ENCODE measurements at places on chromosomes 7 and 10. TPM values are rescaled to one million over a fixed set of nuclear protein-coding genes. Genes with fewer than 3 reads are reported as not detected.

DNA sequence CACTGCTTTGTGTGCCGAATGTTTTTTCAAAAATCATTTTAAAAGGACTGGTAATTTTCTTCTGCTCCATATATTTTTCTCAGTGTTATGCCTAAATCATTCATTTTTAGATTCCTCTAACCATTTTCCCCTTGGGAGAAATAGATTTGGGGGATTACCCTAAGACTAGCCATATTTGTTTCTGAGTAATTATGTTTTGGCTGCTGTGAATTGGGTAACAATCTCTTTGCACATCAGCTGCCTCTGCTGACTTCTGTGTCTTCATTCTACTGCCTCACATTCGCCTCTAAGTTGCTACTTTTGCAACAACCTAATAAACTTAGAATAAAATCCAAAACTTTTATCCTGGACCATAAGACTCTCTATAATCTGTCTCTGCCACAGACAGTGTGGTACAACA is 18.5 kb upstream of the MRC1 start:
- no peaks in the 10 kb centered on the region for H3K36me3 ChIP-seq
- H3K4me1 ChIP-seq, result no peaks in the 10 kb centered on the region
- no peak overlapping the region for H3K4me3 ChIP-seq
- H3K27me3 ChIP-seq, result no peaks in the 10 kb centered on the region
- no peak overlapping the region for H3K27ac ChIP-seq

GRCh38 chr7:142331941-142332340 is 74.1 kb upstream of the PRSS58 start:
- no peak overlapping the region for H3K27ac ChIP-seq
- H3K4me1 ChIP-seq, result peaks cover under 1% of the 10 kb centered on the region
- no peaks in the 10 kb centered on the region for H3K36me3 ChIP-seq
- no peak overlapping the region for H3K4me3 ChIP-seq

- no peak for DNase-seq
- H3K36me3 ChIP-seq, result no peaks in the 10 kb centered on the region
- no peak overlapping the region for H3K27ac ChIP-seq
- H3K4me1 ChIP-seq, result no peaks in the 10 kb centered on the region
- no peak overlapping the region for H3K4me3 ChIP-seq
Observed at GRCh38 chr7:32428546-32428945, 61.6 kb downstream of the LSM5 start.

- no peak overlapping the region for H3K4me3 ChIP-seq
- no peak overlapping the region for H3K27ac ChIP-seq
- no peaks in the 10 kb centered on the region for H3K4me1 ChIP-seq
Observed at GRCh38 chr7:117405519-117405918, 21.8 kb downstream of the ASZ1 start.

GRCh38 chr10:26481914-26482550 is 43.9 kb downstream of the APBB1IP start:
- H3K4me3 ChIP-seq, result peak overlapping the region; percentile 95
- peaks cover 2% of the 10 kb centered on the region for H3K36me3 ChIP-seq
- peak; percentile 13 for DNase-seq
- H3K4me1 ChIP-seq, result peaks cover 87% of the 10 kb centered on the region
- no peaks in the 10 kb centered on the region for H3K27me3 ChIP-seq
- H3K27ac ChIP-seq, result peak overlapping the region; percentile 99

DNA sequence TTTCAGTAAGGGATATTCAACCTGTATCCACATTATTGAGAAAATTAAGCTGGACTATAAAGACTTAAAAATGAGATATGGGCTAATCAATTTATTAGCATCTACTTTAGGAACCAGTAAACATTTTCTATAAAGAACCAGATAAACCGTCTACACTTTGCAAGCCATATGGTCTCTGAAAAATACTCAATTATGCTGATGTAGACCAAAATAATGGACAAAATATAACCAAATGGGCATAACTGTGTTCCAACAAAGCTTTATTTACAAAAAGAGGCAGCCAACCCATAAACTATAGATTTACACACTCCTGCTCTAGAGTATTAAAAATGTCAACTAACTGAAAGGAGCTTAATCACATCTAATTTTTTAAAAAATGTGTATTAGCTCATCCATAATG is 42.3 kb downstream of the TNPO3 start:
- H3K27me3 ChIP-seq, result no peaks in the 10 kb centered on the region
- no peak overlapping the region for H3K4me3 ChIP-seq
- DNase-seq, result no peak
- H3K27ac ChIP-seq, result no peak overlapping the region
- H3K36me3 ChIP-seq, result peaks cover 6% of the 10 kb centered on the region
- peaks cover 43% of the 10 kb centered on the region for H3K4me1 ChIP-seq

DNA sequence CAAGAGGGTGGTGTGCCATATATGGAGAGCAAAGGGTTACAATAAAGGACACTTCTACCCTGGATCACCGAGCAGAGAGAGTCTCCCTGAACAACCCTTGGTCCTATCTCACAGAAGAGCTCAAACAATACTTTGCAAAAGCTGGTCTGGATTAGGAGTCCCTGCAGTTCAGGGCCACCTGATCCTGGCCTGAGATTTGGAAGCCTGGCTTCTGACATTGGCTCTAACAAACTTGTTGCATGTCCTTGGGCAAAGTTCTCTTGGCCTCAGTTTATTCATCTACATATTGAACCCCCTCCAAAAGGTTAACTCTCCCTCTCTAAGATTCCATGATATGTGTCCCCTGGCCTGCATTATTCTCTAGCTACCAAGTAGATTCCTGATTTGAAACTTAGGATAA is 1.7 kb downstream of the RBP4 start:
- H3K4me3 ChIP-seq, result no peak overlapping the region
- H3K27ac ChIP-seq, result no peak overlapping the region
- no peak for DNase-seq
- peaks cover 1% of the 10 kb centered on the region for H3K36me3 ChIP-seq
- no peaks in the 10 kb centered on the region for H3K4me1 ChIP-seq

- H3K27ac ChIP-seq, result no peak overlapping the region
- H3K36me3 ChIP-seq, result no peaks in the 10 kb centered on the region
- H3K27me3 ChIP-seq, result no peaks in the 10 kb centered on the region
- H3K4me1 ChIP-seq, result peaks cover under 1% of the 10 kb centered on the region
- no peak for DNase-seq
- no peak overlapping the region for H3K4me3 ChIP-seq
Observed at GRCh38 chr10:129063877-129064276, 403.2 kb upstream of the MGMT start.

DNA sequence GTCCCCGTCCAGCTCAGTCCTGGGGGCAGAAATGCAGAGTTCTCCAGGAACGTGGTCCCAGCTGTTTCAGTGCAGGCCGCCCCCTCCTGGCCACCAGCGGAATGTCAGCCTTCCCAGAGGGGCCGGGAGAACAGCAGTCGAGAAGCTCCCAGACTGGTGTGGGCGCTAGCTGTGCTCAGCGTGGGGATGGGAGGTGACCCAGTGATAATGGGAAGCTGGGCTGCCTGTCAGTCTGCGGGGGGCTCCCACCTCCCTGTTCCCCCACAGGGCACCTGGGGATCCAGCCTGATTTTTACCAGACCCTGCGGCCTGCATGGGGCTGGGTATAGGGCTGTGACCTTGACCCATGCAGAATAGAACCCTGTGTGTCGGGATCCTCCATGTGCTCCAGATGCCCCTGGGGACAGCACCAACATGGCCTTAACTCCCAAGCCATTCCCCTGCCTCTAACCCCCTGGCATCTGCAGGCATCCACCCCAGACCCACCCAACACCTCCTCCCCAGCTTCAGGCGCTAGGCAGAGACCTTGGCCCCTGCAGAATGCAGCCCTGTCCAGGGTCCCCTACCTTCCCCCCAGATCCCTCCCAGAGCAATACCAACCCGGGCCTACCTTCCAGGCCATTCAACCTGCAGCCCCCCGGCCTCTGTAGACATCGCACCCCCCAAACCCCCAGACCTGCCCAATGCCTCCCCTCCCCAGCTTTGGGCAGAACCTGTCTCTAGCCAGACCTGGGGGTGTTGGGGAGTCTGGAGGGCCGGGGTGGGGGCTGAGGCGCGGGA is 880 bp upstream of the ELN start:
- H3K27ac ChIP-seq, result no peak overlapping the region
- no peaks in the 10 kb centered on the region for H3K36me3 ChIP-seq
- peaks cover 12% of the 10 kb centered on the region for H3K4me1 ChIP-seq
- peaks cover 62% of the 10 kb centered on the region for H3K27me3 ChIP-seq
- no peak overlapping the region for H3K4me3 ChIP-seq

DNA sequence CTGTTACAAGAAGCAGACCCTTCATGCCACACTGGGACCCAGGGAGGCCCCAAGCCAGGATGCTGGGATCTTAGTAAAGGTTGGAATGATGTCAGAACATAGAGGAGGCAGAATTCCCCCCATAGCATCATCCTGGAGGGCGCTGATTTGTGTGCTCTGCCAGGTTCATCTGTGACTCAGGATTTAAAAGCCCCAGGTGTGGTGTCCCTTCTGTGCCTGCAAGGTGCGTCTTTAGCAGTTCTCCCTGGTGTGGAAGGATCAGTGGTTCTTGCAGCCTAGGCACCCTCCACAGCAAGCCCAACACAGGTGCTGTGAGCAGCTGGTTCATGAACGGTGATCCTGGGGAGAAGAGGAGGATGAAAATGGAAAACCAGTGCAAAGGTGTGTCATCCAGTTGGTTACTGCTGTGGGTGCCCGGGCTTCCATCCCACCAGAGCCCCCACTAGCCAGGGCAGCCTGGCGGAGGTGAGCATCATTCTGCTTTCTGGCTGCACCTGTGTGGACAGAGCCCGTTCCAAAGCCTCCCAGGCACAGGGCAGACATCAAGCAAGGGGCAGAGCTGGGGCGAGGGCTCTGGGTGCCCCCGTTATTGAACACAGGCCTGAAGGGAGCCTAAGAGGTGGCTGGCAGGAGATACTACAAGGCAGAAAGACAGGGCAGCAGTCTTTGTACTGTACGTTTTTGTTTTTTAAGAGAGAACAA is 49.5 kb downstream of the IKZF1 start:
- H3K4me3 ChIP-seq, result peak overlapping the region; percentile 84
- peaks cover 64% of the 10 kb centered on the region for H3K4me1 ChIP-seq
- peaks cover 68% of the 10 kb centered on the region for H3K36me3 ChIP-seq
- DNase-seq, result no peak
- peak overlapping the region; percentile 97 for H3K27ac ChIP-seq
- H3K27me3 ChIP-seq, result no peaks in the 10 kb centered on the region

GRCh38 chr10:84176836-84177474 is 3.4 kb downstream of the GPR15LG start:
- no peak for DNase-seq
- no peak overlapping the region for H3K4me3 ChIP-seq
- no peak overlapping the region for H3K27ac ChIP-seq
- H3K4me1 ChIP-seq, result peaks cover 12% of the 10 kb centered on the region
- no peaks in the 10 kb centered on the region for H3K27me3 ChIP-seq

GRCh38 chr7:69966766-69967591 is 368.7 kb downstream of the AUTS2 start:
- no peak for DNase-seq
- H3K4me1 ChIP-seq, result peaks cover 24% of the 10 kb centered on the region
- no peak overlapping the region for H3K4me3 ChIP-seq
- H3K27me3 ChIP-seq, result no peaks in the 10 kb centered on the region
- no peak overlapping the region for H3K27ac ChIP-seq
- no peaks in the 10 kb centered on the region for H3K36me3 ChIP-seq

DNA sequence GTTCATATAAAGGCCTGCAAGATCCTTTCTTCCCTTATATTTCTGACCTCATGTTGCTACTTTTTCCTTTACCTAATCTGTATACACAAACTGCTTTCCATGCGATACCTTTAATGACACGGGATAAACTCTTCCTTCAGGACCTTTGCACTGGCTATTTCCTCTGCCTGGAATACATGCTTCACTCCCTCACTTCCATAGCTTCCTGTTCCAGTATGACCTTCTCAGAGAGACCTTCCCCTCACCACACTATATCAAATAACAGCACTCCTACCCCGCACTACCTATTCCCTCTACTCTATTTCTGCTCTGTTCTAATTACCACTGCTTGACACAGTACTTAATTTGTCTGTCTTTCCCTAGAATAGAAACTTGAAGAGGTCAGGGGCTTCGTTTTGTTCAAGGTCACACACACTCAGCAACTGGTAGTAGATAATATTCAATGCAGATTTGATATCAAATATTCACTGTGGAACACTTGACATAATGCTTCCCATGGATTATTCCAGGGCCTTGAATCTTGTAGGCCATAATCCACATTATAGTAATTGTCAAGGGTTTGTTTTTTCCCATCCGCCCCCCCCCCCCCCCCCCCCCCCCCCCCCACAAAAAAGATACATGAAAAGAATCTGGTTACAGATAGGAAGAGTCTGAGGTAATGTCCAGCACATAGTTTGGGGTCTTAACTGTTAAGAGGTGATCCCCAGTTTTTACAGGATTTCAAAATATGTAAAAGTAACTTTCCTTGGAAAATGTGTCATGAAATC is 11.1 kb downstream of the SYPL1 start:
- DNase-seq, result no peak
- no peak overlapping the region for H3K4me3 ChIP-seq
- H3K27me3 ChIP-seq, result no peaks in the 10 kb centered on the region
- H3K27ac ChIP-seq, result no peak overlapping the region

DNA sequence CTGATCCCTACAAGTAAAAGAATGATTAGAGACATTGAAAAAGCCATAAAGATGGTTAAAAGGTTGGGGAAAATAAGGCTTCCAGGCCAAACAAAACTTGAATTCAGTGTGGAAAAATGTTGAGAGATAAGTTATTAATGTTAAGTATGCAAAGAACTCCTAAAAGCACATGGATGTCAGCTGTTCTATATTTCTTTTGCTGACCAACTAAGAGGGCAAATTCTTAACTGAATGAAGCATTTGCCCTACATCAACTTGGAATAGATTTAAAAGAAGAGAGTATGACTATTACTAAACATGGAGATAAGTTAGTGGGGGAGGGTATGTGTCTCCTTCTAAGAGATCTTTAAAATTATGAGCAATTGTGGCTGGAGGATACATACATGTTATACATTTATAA is 124.8 kb downstream of the KIAA1217 start:
- H3K4me3 ChIP-seq, result no peak overlapping the region
- H3K4me1 ChIP-seq, result no peaks in the 10 kb centered on the region
- no peak for DNase-seq
- H3K27me3 ChIP-seq, result peaks cover 6% of the 10 kb centered on the region
- no peaks in the 10 kb centered on the region for H3K36me3 ChIP-seq
- no peak overlapping the region for H3K27ac ChIP-seq

DNA sequence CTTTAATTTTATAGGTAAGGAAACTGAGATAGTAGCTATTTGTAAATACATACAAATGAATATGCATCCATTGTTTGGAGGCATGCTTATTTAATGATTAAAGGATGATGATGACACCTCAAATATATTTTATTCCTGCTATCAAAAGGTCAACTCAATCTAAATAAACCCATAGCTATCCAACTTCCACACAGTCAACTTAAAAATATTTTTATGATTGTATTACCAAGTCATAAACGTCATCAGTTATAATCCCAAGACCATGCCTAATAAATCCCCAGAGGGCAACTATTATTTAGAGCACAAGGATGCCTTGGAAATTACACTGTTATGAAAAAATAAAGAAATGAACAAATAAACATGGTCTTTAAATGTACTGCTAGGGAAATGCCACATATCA is 102.1 kb downstream of the MPP7 start:
- no peak for DNase-seq
- H3K36me3 ChIP-seq, result no peaks in the 10 kb centered on the region
- H3K27ac ChIP-seq, result no peak overlapping the region
- H3K4me3 ChIP-seq, result no peak overlapping the region
- no peaks in the 10 kb centered on the region for H3K4me1 ChIP-seq

- no peak for DNase-seq
- H3K36me3 ChIP-seq, result no peaks in the 10 kb centered on the region
- no peak overlapping the region for H3K27ac ChIP-seq
- no peak overlapping the region for H3K4me3 ChIP-seq
Observed at GRCh38 chr7:83739527-83739926, 90.6 kb upstream of the SEMA3E start.

Gene BAIAP2L1
- total RNA-seq, result 9.6 TPM

Gene ARHGEF35
- 7.4 TPM for total RNA-seq

Gene NRP1
- 0.84 TPM for total RNA-seq

Gene CCDC172
- not detected for total RNA-seq
